ENCODE measurements at places on chromosomes 4 and X.

GRCh38 chr4:113979905-113980615 lies 613 bp upstream of the ARSJ start:
- peak; percentile 56 for DNase-seq

GRCh38 chr4:76342803-76343202 lies 36.3 kb downstream of the STBD1 start:
- DNase-seq = no peak

- DNase-seq = no peak
Observed at GRCh38 chr4:148429206-148429605, 13.0 kb downstream of the NR3C2 start.

- DNase-seq = peak; percentile 16
Observed at GRCh38 chr4:187687697-187688096, 307.9 kb upstream of the ZFP42 start.

DNA sequence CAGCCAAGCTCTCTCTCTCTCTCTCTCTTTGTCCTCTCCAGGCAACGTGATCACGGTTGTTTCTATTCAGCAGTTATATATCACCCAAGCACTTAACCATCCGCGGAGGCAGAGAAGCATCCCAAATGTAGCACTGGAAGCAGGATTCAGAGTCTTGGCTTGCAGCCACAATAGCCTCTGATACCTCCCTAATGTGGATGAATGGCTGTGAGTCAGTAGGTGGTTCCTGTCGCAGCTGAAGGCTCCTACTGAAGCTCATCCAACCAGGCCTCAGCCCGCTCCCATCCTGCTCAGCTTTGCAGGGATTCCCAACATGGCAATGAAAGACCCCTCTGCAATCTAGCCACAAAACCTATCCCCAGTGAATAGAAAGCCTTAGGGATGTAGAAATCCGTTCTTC lies 5.1 kb downstream of the HS6ST2 start:
- no peak for DNase-seq

DNA sequence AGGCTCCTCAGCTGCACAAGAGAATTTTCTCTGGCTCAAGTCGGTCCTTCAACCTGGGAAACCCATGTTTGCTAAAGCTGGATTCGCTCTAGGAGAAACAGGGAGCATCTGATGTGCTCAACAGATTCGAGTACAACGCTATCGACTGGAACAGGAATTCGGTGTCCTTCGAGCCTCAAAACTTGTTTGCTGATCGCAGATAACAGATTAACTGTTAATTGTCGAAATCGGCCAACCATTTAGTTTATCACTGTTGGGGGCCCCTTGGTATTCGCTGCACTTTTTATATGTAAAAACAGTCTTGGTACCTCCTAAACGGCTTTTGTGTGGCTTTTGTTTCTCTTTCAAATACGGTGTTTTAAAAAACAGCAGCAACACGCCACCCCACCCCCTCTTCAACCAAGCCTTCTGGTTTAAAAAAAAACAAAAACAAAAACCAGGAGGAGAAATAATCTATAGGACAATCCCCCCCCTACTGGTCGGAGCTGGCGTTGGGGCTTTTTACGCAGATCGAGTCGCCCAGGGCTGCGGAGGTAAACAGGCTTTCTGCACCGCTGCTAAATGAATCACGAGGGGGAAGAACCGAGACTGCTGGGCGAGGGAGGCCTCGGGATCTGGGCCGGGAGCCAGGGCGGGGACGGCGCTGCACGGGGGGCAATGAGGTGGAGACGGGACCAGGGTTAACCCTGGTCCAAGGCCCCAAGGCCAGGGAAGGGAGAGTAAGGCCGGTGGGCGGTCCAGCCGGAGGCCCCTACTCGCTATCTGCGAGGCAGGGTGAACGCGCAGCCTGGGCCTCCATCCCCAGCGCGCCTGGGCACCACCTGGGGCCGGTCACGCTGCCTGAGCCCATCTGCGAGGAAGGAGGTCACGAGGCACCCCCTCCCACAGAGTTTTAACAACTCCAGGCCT lies 71.7 kb upstream of the BCOR start:
- peak; percentile 89 for DNase-seq

DNA sequence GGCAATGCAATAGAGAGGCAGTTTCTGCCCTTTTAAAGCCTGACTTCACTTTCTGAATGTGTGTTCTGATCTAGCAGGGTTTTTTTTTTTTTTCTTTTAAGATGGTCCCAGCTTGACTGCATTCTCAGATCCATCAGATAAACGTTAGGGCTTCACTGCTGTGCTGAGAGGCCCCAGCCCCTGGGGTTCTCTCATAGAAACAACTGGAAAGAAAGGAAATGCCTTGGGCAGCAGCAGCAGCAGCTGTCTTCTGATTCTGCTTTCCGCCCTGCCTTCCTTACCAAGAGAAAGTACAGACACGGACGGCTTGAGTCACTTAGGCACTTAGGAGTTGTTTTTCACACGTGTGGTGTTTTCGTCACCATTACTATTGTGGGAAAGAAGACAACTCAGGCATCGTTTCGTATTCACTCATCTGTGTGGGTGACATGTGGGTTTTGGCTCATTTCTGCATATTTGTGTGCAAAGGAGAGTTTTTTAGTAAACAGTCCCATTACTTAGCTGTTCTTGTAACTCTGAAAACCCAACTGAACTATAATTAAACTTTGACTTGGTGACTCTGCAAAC lies 172.0 kb downstream of the PTTG2 start:
- DNase-seq = peak; percentile 97

- no peak for DNase-seq
Observed at GRCh38 chr4:38343608-38344007, 320.4 kb upstream of the KLF3 start.

GRCh38 chr4:51850294-51850693 lies 7.3 kb downstream of the DCUN1D4 start:
- DNase-seq = no peak

DNA sequence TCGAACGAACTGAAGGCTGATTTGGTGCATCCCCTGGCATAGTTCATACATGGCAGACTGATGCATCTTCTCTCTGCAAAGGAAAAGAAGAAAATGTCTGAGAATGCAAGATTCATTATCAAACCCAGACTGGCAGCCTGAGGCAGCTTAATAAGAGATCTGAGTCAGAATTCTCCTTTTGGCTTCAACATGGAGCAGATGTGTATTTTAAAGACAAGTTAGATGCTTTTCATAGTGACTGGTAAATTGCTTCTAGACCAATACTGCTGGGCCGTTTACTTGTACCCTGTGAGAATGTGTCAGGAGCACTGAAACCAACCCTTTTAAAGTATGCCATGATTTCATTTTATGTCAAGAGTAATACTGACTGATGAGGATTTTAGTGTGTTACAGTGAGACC lies 322.0 kb downstream of the NR3C2 start:
- DNase-seq = no peak

DNA sequence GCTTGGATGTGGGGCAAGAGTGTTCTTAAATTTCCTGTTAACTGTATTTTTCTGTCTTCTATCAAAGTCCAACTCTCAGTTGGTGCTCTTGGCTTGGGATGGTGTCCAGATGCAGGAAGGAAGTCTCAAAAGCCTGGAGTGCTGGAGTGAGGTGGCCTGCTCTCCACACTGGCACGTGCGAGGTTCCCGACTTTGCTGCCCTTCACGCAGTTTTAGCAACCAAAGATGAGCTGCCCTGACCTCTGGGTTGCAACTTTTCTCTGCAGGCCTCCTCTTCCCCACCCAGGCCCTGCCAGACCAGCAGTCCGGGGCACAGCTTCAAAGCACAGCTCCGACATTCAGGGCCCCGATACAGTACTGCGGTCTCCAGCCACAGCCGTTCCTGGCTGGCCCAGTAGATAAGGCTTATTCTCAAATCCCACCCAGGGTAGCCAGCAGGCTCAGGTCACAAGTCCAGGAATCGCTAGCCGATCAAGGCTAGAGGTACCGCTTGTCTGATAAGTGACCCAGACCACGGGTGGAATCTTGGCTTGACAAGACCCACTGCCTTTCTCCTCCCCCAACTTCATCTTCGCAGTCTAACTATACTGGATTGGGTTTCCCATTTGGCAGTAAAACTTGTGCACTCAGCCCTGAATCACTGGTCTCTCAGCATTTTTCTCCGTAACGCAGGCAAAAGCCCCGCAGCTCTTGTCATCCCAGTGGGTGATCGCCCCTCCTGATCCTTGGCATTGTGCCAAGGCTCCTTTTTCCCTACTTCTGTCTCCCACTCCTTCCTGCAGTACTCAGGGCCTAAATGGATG lies 21.8 kb upstream of the JADE1 start:
- peak; percentile 40 for DNase-seq

DNA sequence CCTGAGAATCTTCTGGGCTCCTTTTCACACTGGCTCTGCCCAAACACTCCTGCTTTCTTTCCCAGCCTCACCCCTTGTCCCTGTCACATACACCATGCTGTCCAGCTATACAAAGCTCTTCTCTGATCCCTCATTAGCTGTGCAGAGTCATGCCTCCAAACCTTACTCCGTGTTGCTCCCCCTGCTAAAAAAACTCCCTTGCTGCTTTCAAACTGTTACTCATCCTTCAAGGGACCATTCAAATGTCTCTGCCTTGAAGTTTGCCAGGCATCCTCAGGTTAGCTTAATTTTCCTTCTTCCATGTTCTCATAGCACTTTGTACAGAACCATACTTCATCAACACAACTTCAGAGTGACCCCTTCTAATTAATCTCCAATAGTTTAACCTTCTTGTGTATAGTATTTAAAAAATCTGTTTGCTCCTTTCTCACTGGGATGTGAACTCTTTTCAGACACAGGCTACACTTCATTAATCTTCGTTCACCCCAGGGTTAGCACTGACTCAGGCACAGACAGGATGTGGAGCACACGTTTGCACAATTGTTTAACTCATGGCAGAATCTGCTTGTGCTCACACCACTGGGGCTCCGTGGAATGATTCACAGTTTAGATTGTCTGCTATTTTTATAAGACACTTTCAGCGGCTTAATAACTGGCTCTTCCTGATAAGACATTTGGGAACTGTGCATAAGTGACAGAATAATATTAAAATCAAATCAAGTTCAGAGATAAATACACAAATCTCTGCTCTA lies 21.4 kb upstream of the SEL1L3 start:
- peak; percentile 87 for DNase-seq

GRCh38 chrX:11541510-11541909 lies 124.2 kb downstream of the ARHGAP6 start:
- no peak for DNase-seq

GRCh38 chrX:42020225-42020624 lies 96.9 kb upstream of the CASK start:
- DNase-seq = no peak

- no peak for DNase-seq
Observed at GRCh38 chr4:3520796-3521600, 11.2 kb downstream of the LRPAP1 start.

DNA sequence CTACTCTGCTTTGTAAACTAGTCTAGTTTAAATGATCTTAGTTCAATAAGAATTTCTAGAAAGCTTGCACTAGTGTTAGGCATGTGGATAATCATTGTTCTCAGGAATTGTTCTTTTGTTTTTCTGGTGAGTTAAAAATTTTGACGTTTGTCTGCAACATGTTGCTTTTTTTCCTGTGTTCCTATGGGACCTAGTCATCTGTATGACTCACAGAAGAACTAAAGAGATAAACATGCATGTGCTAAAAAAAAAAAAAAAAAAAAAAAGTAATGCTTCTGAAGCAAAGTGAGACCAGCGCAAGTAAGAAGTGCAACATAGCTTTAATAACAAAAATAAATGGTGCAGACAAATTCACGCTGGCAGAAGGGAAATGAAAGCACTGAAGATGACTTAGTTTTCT lies 471.2 kb downstream of the IQCM start:
- peak; percentile 50 for DNase-seq

GRCh38 chr4:1340861-1341260 lies 6.1 kb upstream of the UVSSA start:
- DNase-seq = no peak

GRCh38 chrX:3142259-3143042 lies 101.2 kb downstream of the ARSF start:
- no peak for DNase-seq

GRCh38 chrX:99857455-99857854 lies 552.6 kb downstream of the PCDH19 start:
- no peak for DNase-seq

- DNase-seq = no peak
Observed at GRCh38 chrX:67731061-67731460, 187.2 kb downstream of the AR start.

DNA sequence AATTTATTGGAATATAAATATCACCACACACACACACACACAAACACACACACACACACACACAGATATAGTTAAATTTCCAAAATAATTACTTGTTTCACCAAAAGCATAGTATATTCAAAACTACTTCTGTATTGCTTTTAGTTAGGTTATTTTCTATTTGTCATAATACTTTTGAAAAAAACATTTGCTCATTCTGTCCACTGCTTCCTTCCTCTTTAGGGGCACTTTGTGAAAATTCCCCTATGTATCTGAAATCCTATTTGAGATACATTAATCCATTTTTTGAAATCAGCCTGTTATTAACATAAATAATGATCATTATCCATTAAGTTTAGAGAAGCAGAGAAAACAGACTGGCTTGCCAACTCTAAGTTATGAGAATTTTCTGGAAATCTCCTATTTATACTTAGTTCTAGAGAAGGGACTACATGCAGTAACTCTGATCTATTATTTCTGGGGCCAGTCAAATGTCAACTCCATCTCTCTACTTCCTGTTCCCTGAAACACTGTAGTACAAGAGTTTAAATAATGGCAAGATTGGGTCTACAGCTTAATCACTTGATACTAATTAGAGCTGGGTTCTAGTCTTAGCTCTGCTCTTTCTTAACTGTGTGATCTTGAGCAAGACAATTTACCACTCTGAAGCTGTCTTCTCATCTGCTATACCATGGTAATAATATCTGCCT lies 54.4 kb upstream of the GPR174 start:
- DNase-seq = no peak

- DNase-seq = no peak
Observed at GRCh38 chr4:1195891-1196401, 23.6 kb upstream of the SPON2 start.

GRCh38 chrX:139518475-139518874 lies 12.1 kb upstream of the F9 start:
- no peak for DNase-seq

GRCh38 chrX:120536061-120536460 lies 24.7 kb downstream of the CUL4B start:
- no peak for DNase-seq

DNA sequence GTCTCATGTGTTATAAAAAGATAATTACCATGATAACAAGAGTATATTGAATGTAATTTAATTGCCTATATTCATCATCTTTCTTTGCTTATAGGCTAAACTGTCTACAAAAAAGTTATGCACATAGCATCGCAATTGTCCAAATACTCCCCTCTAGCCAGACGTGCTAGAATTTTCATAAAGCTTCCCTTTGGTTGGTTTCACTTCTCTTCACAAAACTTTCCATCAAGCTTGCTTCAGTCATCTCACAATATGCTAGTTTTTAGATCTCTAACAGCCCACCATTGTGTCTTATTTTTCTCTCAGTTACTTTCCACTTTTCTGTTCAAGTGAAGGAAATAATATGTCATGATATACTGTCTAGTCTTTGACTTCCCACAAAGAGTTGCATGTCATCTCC lies 448.3 kb upstream of the SPANXN1 start:
- no peak for DNase-seq

Measured in fibroblast of skin of right biceps (primary cell).